ENCODE measurements at places on chromosomes 4 and X.

DNA sequence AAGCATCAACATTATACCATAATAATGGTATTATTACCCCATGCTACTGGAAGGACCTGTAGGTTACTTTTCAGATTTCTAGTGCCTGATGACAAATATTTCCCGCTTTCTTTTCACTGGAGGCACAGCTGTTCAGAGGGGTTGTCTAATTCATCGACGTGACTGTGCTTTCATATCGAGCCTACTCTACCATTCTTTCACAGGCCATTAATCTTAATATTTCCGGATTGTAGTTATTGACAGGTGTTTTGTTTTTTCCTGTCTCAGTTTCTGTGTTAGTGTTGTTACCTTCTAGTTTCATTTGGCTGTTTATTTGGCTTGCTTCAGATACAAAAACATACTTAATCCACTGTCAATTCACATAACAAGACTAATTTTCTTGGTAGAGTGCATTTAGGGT is 330.9 kb downstream of the SPOCK3 start:
- no peak for DNase-seq

- DNase-seq = no peak
These were observed 6.3 kb upstream of the ACE2 start for GRCh38 chrX:15607067-15607466.

- peak; percentile 33 for DNase-seq
These were observed 260.7 kb upstream of the SFRP2 start for GRCh38 chr4:154049457-154050181.

DNA sequence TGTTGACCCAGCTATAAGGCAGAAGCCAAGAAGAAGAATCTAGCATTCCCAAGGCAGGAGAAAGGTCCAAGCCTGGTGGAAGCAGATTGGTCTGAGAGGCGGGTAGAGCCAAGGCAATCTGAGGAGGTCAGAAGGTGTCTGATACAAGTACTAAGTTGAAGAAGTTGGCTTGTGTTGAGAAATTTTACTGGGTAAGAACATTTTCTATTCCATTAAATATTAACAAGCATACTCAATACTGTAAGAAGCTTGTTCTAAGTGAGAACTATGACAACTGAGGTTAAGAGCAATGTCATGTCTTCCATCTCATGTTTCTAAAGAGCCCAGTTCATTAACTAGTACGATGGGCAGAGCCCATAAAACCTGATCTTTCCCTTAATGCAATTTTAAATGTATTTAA is 75.0 kb downstream of the FAM13A start:
- DNase-seq = no peak

DNA sequence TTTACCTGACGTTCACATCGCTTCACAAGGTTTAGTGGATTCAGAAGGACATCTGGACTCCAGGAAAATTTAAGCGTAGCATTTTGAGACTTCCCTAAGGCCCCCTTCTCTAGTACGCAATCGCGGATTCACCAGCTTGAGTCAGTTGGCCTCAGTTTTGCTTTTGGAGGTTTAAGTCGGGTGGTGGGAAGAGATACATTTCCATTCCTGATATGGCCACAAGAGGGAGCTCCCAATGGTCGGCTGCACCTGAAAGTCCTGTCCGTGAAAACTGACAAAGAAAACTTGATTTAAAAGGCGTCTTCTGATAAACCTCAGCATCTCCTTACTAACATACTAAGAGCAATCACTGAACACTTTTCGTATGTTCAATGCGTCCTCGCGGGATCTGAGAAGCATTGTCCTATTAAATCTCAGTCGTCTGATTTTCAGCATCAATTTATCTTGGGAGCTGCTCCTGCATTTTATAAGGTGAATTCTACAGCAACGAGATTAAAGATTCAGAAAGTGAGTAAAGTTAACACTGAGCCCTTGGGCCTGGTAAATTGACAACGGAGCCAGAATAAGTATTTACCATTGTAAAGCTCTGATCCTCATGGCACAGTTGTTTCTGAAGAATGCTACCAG is 50.6 kb downstream of the LGI2 start:
- peak; percentile 62 for DNase-seq

GRCh38 chr4:2546286-2546823 is 9.9 kb downstream of the FAM193A start:
- DNase-seq = no peak

- DNase-seq = no peak
These were observed 393.8 kb upstream of the GRID2 start for GRCh38 chr4:91909963-91910362.

GRCh38 chrX:144791298-144791697 is 456.0 kb upstream of the SPANXN1 start:
- peak; percentile 31 for DNase-seq

DNA sequence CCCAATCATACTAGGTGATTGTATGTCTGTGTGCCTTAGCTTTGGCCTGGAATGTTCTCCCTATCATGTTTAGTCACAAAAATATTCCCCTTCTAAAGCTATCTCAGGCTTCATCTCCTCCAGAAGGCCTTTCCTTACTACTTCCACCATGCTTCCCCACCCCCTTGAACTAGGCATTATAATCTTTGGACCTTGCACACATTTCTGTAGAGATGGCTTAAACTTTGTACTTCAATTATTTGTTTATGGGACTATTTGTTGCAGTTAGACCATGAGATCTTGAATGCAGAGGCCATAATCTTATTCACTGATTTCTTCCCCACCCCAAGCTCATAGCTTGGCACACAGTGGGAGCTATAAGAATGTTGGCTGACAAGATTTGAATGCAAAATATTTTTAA is 262.0 kb upstream of the EDA2R start:
- no peak for DNase-seq

GRCh38 chr4:185144601-185145240 is 1.7 kb downstream of the SLC25A4 start:
- no peak for DNase-seq

GRCh38 chrX:78106651-78106986 is 2.6 kb downstream of the PGK1 start:
- no peak for DNase-seq

GRCh38 chr4:94278781-94279180 is 63.9 kb downstream of the HPGDS start:
- DNase-seq = no peak

DNA sequence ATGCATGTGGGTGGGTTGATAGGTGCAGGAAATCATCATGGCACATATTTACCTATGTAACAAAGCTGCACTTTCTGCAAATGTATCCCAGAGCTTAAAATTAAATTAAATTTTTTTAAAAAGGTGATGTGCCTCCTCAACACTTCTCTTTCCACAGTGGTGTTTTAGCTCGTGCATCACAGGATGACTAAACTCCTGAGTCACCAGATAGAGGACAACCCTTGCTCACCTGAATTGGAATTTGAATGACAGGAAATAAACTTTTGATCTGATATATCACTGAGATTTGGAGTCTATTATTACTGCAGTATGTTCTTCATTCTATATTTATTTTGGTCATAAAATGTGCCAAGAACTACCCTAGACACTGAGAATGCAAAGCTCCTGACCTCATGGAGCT is 185.3 kb downstream of the MAPK10 start:
- DNase-seq = peak; percentile 63

GRCh38 chr4:114642173-114642780 is 43.7 kb downstream of the UGT8 start:
- DNase-seq = no peak

DNA sequence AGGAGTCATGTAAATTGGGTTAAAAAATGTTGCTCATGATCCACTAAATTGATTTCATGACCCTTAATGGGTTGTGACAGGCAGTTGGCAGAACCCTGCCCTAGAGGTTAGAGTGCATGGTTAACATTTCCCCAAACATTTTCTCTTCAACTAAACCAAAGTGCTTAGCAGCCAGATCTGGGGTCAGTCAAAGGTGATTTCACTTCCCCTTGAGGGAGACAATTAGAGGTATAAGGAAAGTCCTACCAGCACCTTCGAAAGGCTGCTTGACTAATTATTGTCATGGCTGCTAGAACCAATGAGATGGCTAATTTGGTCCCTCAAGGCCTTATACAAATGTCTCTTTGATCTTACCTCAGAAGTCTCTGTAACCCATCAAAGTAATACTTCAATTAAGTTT is 30.9 kb upstream of the INTS6L start:
- DNase-seq = no peak

DNA sequence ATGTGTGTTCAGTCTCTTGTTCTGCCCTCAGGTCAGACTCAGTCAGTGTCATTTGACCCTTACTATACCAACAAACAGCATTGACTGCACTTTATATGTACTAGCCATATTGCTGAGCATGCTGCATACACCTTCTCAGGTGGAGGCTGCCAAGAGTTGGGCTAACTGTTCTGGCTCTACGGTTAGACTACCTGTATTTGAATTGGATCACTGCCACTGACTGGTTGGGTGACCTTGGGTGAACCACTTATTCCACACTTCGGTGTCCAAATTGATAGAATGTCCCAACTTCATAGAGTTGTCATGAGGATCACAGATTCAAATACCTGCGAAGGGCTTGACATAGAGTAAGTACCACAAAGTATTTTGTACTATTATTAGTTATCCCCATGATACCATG is 91.2 kb upstream of the GPR50 start:
- no peak for DNase-seq

GRCh38 chrX:47030339-47030738 is 47.9 kb upstream of the RGN start:
- DNase-seq = peak; percentile 66

GRCh38 chr4:25000639-25001038 is 30.1 kb downstream of the LGI2 start:
- DNase-seq = no peak

- DNase-seq = peak; percentile 36
These were observed 25.0 kb upstream of the SHROOM4 start for GRCh38 chrX:50838820-50839600.

DNA sequence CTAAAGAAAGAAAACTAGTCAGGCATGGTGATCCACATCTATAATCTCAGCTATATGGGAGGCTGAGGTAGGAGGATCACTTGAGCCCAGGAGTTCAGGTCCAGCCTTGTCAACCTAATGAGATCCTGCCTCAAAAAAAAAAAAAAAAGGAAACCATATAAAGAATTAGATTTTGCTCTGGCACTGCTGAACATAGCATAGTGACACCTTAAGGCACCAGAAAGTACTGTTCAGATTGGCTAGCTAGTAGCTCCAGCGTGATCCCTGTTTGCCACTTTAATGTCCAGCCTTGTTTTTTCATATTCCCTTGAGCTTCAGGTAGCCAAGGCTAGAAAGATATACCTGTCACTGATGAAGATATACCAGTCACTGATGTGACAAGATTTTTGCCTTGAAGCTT is 34.1 kb downstream of the EXOC1 start:
- DNase-seq = no peak

DNA sequence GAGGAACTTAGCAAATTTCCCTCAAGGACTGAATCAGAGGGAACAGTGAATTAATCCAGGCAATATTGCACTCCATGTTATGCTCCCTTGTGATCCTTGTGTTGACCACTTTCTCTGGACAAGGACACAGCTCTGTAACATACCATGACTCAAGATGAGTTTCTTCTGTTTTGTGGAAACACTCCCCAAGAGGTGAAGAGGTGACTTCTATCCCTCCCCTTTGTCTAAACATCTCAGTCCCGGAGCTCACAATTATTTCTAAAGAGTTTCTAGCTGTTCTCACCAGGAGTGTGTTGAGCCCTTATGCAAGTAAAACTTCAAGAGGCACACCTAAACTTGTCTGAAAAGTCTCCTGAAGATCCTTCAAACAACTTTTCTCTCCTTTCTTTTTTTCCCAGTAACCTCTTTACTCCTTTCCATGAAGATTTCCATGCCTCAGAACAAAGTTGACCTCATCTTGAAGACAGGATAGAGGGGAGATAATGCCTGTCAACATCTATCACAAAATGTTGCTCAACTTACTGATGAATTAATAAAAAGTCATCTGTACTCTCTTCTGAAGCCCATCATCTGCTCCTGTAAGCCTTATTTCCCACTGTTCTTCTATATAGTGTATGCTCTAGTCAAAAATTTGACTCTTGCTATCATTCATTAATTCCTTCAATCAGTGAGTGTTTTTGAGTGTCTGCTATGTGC is 429.1 kb downstream of the SPRY1 start:
- no peak for DNase-seq

- no peak for DNase-seq
These were observed 47.8 kb upstream of the CLNK start for GRCh38 chr4:10732235-10732913.

DNA sequence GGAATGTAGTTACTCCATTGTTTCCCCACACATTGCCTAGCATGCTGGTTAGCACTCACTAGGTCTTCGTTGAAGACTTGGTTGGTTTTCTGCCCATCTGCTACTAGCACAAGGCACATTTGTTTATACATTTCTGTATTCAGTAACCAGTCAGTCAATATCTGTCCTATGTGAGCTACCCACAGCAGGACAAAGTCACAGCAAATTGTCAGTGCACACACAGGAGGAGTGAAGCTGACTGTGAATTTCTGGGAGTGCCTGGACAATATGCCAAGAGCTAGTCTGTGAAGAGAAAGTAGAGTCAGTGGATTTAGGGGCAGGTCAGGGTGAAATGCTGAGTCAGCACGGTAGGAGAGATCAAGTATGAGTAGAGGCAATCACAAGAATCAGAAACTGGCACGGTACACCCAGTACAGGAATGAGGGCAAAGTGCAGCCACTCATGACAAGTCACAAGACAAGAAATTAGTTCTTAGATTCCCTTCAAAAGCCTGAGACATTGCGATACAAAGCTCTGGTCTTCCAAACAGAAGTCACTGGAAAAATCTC is 1049.8 kb upstream of the POU3F4 start:
- DNase-seq = no peak

Data from epithelial cell of esophagus (primary cell).